ENCODE measurements at places on chromosomes 2 and 18.
A peak's percentile ranks its signal among the peaks of the same experiment; 100 is the strongest.

GRCh38 chr2:75476761-75477160 lies 84.0 kb downstream of the EVA1A start:
- no peak for DNase-seq

DNA sequence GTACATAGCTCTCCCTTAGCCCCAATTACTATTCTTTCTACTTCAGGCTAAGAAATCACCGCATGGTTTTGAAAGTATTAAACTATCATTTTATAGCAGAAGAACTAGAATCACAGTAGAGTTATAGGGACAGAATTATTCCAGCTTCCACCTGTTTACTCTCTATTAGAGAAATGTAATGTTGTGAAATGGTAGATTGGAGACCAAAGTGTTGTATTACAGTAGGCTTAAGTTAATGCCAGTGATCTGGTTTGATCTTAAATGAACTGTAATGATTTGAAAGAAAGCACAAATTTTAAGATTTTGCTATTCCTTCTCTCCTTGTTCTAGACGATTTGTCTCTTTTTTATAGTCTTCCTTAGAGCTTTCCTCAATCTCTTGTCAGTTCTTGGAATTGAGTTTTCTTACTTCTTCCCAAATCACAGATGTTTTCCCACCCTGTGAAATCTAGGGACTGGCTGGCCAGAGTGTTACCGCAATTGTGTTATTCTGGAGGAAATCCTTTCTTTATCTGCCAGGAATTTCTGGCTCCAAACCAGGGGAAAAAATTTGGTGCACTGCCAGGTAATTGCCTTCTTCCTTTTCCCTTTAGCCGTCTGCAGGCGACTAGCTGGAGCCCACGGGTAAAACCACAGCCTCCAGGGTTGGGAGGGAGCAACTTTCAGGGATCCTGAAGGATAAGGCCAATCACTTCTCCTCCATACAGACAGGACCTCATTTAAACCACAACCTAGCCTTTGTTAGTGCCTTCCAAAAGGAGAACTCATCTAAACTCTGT lies 51.7 kb downstream of the NOP58 start:
- no peak for DNase-seq

DNA sequence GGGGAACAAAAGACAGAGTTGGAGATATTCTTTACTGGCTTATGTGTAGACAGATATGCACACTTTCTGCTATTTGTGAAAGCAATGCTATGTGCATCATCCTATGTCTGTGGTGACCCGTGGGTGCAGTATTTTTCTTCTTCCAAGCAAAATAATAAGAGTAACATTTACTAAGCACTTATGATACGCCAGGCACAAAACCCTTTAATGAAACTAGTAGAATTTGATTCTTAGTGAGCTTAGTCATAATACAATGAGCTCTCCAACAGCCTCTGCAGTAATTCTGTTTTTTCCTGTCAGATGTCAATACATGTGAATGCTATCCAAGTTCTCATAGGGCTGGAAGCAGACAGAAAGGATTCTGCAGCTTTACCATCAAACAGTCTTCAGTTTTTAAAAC lies 130.6 kb downstream of the RAD51AP2 start:
- no peak for DNase-seq

GRCh38 chr2:153476491-153476815 lies 2.1 kb downstream of the RPRM start:
- no peak for DNase-seq

- DNase-seq: no peak
These were observed 288.1 kb upstream of the CELF4 start for GRCh38 chr18:37853706-37854105.

DNA sequence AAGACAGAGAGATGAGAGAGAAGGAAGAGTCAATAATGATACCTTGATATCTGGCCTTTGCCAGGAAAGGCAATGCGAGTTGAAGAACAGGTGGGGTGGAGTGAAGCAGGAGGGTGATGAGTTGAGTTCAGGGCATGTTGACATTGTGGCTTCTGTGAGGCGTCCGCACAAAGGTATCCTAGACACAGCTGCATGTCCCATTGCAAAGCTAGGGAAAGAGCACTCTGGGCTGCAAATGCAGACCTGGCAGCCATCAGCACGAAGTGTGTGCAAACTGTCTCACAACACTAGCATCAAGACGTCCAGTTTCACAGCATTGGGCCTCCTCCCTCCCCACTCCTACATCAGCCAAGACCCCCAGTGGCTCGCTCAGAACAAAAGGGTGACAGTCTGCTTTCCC lies 36.1 kb downstream of the TEX51 start:
- DNase-seq: no peak

DNA sequence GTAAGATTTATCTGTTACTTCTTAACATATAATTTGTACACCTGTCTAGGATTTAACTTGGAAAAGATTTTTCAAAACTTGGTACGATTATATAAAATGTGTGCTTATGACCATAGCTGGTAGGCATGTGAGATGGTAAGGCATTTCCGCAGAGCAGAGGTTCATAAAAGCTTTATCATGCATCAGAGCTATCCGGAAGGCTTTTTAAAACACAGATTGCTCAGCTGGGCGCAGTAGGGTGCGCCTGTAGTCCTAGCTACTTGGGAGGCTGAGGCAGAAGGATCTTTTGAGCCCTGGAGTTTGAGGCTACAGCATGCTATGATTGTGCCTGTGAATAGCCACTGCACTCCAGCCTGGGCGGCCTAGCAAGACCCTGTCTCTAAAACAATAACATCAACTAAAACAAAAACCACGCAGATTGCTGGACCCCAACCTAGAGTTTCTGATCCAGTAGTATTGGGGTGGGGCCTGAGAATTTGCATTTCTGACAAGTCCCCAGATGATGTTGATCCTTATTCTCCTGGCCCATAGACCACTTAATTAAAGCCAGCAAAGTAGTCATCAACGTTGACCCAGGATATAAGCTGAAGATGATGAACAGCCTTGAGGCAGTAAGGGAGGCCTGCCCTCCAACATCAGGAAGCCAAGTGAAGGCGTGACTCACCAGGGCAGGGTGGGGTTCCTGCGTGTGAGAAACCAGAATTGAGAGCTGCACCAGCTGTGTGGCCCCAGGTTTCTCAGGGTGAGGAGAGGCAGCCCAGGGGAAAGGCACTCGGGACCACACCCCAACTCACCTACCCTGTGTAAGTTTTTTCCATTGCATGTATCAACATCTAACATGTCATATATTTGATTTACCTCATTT lies 21.6 kb upstream of the SLC20A1 start:
- peak; percentile 44 for DNase-seq

GRCh38 chr2:9032536-9033255 lies 29.2 kb upstream of the MBOAT2 start:
- DNase-seq: no peak

- no peak for DNase-seq
These were observed 109.3 kb downstream of the ANTXR1 start for GRCh38 chr2:69122271-69122670.

- DNase-seq: no peak
These were observed 29.0 kb upstream of the ZFP36L2 start for GRCh38 chr2:43255296-43255910.

DNA sequence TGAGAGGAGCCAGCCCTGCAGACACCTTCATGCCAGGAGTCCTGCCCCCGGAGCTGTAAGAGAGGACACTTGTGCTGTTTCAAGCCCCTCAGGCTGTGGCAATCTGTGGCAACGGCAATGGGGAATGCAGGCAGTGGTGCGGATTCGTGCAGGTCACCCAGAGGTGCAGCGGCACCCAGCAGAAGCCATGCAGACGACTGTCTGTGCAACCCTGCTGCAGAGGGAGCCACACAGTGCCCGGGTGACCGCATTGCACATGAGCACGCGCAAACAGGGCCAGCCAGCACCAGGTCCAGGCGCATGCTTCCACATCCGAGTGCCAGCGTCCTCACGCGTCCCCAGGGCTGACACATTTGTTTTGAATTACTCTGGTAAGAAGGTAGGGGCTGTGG lies 84.8 kb upstream of the GPC1 start:
- no peak for DNase-seq

DNA sequence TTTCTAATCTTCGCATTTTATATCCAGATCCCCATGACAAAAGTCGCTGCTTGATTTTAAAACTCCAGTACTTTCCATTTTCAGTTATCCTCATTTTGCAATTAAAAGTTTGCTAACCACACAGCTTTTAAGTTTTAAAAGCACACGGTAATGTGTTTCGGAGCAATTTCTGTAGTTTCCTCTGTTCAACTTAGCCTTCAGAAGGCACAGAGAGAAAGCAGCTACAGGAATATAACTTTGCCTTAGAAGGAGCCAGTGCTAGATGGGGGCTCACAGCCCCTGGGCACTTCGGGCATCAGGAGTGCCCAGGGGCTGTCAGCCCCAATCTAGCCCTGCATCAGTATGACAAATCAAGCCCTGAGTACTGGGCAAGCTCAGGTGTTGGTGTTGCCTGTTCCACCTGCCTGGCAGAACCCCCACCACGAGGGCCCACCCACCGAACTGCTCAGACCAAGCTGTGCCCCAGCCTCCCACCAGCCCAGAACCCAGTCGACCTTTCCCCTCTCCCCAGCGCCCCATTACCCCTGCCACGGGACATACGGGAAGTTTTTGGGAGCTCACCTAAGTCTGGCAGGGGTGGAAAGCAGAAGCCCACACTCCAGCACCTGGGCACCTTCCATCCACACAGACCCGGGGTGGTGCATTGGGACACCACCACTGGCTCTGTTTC lies 47.3 kb downstream of the TRABD2A start:
- no peak for DNase-seq

- DNase-seq: no peak
These were observed 111.2 kb downstream of the RAB3GAP1 start for GRCh38 chr2:135163306-135163705.

- no peak for DNase-seq
These were observed 67.9 kb upstream of the ALPP start for GRCh38 chr2:232310696-232311095.

DNA sequence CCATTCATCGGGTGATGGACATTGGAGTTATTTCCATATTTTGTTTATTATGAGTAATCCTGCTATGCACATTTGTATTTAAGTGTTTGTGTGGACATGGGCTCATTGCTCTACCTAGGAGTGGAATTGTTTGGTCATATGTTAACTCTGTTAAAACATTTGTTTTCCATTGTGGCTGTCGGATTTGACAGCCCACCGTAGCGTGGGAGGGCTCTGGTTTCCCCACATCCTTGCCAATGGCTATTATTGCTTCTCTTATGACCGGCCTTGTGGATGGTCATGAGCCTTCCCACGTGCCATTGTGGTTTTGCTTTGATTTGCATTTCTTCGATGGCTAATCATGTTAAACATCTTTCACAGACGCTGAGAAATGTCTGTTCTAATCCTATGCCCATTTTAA lies 92.0 kb downstream of the ZNF236 start:
- no peak for DNase-seq

DNA sequence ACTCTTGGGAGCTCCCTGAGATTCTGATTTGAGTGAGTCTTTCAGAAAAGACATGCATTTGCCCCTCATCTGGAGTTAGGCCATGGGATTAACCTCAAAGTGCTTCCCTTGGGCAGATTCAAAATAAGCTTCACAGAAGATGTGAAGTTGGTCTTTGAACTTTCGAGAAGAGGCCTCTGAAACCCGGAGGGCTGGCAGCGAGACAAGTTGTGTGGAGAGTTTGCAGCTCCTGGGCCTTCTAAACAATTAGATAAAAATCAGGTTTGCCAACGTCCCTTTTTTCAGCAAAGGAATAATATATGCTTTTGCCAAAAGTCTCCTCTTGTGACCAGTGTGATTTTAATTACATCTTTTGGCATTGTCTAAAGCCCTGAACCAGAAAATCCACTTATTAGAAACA lies 489.7 kb downstream of the SOX11 start:
- DNase-seq: no peak

GRCh38 chr2:167771628-167772027 lies 475.8 kb downstream of the STK39 start:
- DNase-seq: no peak

DNA sequence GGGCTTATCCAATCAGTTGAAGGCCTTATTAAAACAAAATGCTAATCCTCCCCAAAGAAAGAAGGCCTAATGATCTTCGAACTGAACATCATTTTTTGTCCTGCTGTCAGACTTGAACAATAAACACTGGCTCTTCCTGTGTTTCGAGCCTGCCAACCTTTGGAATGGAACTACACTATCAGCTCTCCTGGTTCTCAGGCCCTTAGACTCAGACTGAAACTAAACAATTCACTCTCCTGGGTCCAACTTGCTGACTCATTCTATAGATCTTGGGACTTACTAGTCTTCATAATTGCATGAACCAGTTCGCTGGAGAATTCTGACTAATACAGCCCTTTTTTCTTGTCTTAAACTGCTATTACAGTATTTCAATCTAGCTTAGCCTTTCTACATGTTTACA lies 235.2 kb downstream of the LNPK start:
- no peak for DNase-seq

DNA sequence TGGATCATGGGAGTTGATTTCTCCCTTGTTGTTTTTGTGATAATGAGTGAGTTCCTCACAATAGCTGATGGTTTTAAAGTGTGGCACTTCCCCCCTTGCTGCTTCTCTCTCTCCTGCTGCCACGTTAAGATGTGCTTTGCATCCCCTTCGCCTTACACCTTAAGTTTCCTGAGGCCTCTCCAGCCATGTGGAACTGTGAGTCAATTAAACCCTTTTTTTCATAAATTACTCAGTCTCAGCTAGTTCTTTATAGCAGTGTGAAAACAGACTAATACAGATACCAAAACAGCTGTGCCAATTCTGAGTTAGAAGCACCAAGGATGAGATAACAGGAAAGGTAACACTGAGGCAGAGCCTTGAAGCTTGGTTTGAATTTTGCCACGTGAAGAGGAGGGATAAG lies 44.7 kb downstream of the ITSN2 start:
- no peak for DNase-seq

DNA sequence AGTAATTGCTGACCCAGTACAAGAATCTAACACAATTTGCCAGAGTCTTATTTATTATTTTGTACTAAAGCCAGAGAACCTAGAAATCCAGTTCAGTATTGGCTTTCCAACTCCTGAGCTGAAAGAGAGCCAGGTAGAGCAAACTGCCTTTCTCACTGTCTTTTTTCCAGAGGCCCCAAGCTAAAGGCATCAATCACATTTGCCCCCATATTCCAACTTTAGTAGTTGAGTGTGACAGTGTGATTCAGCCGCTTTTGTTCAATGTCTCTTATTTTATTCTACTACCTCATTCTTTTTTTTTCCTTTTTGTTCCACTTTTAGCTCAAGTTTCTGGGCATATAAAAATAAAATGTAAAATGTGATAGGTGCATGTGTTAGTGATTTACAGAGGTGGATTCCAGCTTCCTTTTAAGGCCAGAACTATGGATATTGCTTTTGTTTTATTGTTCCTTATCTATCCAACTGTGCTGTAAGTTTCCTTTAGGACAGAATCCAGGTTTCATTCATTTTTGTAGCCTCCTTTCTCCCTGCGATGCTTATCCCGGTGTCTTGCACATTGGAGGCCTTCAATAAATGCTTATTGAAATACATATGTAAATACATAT lies 153.0 kb downstream of the ZEB2 start:
- DNase-seq: no peak

GRCh38 chr18:5296706-5297320 lies 1.3 kb upstream of the ZBTB14 start:
- no peak for DNase-seq

All from hematopoietic multipotent progenitor cell treated with erythropoietin and hydrocortisone succinate and interleukin-3 and kit ligand, for 17 days (in vitro differentiated cells).